ENCODE measurements at places on chromosomes 4 and X.

DNA sequence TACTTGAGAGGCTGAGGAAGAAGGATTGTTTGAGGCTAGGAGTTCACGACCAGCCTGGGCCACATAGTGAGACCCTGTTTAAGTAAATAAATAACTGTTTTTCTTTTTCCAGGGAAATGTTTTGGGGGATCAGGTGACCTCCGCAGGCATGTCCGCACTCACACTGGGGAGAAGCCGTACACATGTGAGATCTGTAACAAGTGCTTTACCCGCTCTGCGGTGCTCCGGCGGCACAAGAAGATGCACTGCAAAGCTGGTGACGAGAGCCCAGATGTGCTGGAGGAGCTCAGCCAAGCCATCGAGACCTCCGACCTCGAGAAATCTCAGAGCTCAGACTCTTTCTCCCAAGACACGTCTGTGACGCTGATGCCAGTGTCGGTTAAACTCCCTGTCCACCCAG, 30.5 kb downstream of the ZBTB49 start:
- no peak for DNase-seq

GRCh38 chrX:134886002-134886596, 104.7 kb upstream of the SMIM10 start:
- DNase-seq, result no peak

DNA sequence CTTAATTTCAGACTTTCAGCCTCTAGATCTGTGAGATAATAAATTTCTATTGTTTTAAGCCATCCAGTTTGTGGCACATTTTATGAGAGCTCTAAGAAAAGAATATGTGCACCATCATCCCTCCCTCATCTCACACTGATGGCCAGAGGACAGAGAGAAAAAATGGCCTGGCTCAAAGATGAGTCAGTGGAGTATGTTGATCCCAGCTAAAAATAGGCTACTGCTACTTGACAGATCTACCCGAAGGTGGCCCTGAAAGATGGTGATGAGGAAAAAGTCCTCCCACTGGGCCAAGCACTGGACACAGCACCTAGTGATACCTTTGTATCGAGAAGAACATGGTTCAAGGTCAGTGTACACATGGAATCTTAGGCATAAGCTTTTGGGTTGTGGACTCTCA, 38.2 kb upstream of the DCTD start:
- no peak for DNase-seq

DNA sequence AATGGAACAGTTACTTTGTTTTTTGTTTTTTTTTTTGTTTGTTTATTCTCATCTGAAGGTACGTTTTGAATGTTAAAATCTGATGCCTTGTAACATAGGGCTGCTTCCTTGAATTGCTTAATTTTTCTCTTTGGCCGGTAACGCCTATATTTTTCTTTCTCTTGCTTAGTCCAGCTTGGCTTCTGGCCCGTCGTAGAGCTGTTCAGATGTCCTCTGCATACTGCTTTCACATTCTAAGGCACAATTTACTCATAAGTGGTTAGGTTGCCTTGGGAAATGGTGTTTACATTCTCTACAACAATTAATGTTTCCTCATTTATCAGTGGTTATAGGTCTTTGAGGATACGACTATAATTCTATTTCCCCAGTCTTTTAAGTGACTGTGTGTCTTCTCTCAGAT, 7.9 kb downstream of the NONO start:
- no peak for DNase-seq

DNA sequence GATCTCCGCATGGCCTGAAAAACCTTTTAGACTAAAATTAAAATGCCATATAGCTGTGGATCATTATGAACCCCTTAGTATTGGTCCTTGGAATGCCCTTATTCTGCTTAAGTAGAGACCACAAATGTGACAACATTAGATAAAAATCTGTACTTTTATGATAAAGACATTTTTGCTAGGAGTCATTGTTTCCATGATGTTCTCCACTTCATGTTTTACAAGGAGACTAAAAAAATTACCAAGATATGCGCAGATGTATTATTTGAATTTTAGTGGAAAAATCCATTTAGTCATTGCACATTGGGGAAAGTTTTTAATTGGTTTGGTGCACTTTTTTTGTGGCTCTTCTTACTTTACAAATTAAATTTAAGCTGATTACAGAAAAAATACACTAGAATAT, 85.1 kb upstream of the HPRT1 start:
- no peak for DNase-seq

DNA sequence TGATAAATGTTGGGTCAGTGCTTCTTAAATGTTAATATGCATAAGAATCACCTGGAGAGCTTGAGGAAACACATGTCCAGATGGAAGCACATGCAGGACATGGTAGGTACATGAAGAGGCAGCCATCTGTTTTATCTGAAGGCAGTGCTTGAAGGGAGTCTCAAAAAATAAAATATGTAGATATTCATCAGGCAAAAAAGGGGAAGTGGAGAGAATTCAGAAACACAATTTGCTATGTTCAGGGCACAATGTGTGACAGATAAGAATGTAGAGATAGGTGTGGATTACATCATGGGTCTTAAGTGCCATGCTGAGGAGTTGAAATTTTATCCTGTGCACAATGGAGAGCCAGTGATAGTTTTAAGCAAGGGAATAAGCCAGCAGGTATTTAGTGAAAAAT, 59.6 kb upstream of the CASK start:
- no peak for DNase-seq

DNA sequence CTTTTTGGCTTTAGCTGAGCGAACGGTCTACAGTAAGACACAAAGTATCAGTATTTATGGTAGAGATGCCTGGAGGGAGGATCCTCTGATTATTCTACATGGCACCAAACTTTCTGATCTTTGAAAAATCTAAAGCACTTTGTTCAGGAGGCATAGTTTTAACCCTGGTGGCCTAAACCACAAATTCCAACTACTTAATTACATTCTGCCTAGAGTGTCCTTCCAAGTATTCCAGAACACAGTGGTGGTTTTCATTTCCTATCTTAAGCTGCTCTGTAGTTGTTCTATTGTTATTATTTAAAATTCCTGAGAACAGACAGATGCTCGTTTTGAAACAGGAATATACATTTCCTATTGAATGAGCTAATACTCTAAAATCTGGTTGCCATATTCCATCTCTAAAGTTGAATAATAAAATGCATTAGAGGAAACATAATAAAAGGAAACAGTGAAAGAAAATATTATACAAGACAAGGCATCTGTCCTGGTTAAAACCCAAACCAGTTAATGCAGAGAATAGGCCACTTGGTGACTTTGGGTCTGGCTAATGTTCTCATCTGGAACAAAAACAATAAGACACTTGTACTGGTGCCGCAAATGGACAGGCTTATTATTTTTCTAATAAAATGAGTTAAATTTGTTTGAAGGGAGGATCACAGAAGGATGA, 657.4 kb downstream of the SPRY1 start:
- DNase-seq, result no peak

DNA sequence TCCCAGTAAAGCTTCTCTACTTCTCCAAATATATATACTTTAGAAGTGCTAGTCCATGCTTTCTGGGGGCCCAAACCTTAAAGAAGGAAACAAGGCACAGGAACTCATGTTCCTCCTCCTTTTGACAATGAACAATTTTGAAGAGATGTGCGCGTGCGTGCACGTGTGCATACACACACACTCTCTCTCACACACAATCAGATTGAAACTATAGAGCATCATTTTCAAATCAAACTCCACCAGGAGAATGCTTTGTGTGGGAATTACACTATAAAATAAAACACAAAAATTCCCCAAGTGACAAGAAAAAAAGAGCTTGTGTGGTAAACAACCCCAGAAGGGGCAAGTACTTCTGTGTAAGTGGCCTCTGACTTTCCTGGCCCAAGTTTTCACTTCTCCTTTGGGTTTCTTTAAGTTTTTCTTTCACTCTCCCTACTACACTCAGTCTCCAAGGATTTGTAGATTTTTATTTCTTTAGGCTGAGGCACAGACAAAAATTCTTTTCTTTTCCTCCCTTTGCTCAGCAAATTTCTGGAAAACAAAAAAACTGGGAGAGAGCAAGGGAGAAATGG, 46.6 kb upstream of the SHISA3 start:
- DNase-seq, result no peak

GRCh38 chr4:47185761-47186160, 154.4 kb downstream of the GABRB1 start:
- DNase-seq, result no peak

GRCh38 chrX:47030339-47030738, 47.9 kb upstream of the RGN start:
- peak; percentile 37 for DNase-seq

DNA sequence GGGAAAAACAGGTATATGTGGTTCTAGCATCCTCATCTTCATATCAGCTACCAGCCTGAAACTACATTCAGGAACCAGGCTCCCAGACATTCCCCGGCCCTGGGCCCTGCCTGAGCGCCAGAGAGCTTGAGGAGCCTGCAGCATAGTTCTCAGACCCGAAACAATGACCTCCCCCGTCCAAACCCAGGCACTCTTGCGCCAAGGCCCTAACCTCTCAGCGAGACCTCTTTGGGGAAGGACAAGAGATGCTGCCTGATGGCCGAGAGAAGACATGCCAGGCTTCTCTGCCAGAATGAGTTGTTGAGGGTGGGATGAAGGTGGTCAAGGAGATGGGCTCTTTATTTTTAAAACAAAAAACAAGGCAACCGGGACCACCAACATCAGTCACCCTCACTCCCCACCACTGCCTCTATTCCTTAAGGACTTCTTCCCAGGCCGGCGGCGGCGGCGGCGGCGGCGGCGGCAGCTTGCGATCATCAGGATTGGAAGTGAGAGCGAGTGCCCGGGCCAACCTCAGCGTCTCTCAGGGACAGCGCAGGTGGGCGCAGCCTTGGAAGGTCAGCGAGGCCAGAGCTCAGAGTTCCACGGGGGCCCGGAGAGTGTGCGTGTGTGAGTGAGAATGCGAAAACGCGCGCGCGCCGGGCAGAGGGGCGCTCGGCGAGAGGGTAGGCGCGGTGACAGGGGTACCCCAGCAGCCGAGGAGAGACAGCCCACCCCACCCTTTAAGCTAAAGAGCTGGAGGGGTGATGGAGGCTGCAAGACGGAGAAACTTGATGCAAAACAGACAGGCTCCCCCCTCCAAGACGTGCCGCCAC, 601 bp downstream of the INPP4B start:
- no peak for DNase-seq

DNA sequence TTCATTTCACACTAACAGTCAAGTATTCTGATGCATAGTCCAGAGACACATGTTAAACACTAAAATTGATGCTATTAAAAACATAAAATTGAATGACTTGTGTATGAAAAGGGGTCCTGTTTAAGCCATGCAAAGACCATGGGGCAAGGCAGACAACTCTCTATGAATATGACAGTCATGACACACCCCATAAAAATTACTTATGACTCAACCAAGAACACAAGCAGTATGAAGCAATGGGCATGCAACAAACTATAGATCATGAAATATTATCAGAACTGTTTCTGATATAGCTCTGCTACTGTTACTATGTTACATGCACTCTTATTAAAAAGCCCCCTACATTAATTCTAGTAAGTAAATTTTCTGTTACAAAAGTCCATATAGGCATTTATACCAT, 57.5 kb upstream of the ZCCHC13 start:
- no peak for DNase-seq

- no peak for DNase-seq
These were observed 27.7 kb upstream of the GLRB start for GRCh38 chr4:157048248-157048647.

- no peak for DNase-seq
These were observed 227.9 kb upstream of the ANKRD50 start for GRCh38 chr4:124940387-124940786.

GRCh38 chr4:127698789-127699200, 31.4 kb upstream of the SLC25A31 start:
- DNase-seq, result no peak

DNA sequence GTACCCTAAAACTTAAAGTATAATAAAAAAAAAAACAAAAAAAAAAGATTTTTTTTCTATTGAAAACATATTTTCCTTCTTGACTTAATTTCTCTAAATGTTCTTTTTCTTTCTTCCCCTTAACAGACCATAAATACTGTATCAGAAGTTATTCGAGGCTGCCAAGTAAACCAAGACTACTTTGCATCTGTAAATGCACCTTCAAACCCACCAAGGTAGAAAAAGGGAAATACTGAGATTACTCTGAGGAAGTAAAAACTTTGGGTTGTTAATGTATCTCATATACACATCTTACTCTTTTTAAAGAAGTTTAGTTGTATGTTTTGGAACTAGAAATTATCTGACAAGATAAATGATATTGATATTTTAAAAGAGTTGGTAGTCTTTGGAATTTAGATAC, 65.6 kb downstream of the USO1 start:
- DNase-seq, result no peak

GRCh38 chrX:105323928-105324327, 103.4 kb upstream of the TEX13A start:
- peak; percentile 5 for DNase-seq

- DNase-seq, result no peak
These were observed 27.7 kb downstream of the NHSL2 start for GRCh38 chrX:71938371-71938770.

DNA sequence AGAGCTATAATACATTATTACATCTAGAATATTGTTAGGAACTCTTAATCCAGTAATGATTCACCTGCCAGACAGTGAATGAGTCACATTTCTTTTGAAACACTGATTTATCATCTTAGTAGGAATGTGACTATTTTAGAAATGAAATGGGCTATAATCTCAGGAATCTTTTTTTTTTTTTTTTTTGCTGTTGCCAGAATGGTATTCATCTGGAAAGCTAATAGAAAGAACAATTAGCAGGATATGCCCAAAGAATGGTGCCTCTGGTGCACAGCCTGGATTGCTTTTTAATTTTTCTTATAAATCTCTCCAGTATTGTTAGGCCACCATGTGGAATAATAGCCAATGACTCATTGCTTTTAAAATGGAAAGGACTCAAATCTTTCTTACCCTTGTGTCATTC, 181.1 kb upstream of the SMIM31 start:
- no peak for DNase-seq

GRCh38 chrX:33339219-33339618, 127.9 kb upstream of the DMD start:
- no peak for DNase-seq

- DNase-seq, result peak; percentile 14
These were observed 1.2 kb downstream of the MGST2 start for GRCh38 chr4:139666735-139667281.

GRCh38 chrX:47146936-47147859, 2.2 kb downstream of the RBM10 start:
- no peak for DNase-seq

GRCh38 chr4:63583007-63583406, 826.2 kb downstream of the TECRL start:
- no peak for DNase-seq

DNA sequence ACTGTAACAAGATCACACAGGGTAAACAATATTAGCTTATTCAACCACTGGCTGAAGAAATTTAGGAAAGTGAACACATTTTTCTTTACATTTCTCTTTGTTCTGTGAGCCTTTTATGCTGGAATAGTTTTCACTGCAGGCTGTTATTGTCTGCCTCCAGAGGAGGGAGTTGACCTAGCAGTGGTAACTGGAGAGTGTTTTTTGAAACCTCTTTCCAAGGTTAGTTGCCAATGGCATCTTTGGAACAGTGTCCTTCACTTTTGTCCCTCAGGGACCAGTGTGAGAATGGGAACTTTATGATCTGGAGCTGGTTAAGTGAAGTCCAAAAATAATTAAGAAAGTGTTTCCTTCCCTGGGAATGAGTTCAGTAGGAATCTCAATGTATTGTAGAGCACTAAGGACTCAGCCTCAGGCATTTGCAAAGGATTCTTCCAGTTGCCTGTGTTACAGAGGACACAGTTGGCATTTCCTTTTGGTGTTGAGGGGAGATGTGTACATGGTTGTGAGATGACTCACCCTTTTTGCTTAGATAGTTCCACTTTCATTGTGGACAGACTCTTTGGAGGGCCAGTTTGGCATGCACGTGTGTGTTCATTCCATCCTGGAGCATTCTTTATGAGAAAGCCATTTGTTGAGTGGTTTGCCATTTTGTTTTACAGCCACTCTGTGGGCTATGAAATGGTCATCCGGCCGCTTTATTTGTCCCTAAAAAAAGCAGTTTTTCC, 61.3 kb downstream of the AR start:
- no peak for DNase-seq

Measured in NCI-H1105 (cell line).